ENCODE measurements at places on chromosomes 7 and 10.

GRCh38 chr10:128695931-128696330, 569.7 kb upstream of the MKI67 start:
- DNase-seq, result no peak

GRCh38 chr10:116157485-116157884, 115.5 kb downstream of the GFRA1 start:
- DNase-seq, result no peak

DNA sequence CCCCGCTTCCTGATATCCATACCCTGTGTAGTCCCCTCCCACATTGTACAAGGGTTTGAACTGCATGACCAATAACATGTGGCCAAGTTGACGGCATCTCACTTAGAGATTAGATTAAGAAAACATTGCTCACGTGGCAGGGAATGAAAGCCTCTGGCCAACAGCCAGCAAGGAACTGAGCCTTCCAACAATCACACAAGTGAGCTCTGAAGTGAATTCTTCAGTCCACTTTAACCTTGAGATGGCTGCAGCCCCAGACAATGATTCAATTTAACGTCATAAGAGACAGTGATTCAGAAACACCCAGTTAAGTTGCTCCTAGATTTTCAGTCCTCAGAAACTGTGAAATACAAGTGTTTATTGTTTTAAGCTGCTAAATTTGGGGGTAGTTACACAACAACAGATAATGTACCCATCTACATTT, 165.9 kb upstream of the PLXNA4 start:
- DNase-seq, result peak; percentile 89

- no peak for DNase-seq
Observed at GRCh38 chr10:132738454-132739224, 47.3 kb downstream of the NKX6-2 start.

DNA sequence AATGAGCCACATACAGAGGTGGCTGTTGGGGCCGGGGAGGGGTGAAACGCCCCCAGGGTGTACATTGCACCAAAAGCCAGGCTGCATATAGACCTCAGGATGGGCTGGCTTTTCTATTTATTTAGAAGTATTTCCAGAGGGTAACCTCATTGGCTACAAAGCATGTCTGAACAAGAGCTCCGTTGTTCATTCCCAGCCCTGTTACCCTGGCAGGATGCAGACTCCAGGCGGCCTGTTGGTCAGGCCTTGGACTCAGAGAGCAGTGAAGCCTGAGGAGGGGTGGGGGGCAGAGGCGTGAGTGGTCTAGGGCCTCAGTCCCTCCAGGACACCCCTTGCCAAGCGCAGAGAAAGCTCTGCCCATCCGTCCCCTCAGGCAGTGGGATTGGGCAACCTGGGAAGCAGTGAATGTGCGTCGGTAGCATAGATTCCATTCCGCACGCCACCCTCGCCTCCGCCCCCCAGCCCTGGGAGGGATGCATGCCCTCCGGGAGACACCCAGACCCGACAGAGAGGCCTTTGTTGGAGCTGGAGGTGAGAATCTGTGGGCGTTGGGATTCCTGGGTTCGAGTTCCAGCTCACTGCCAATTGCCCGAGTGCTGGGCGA, 41.9 kb downstream of the TCF7L2 start:
- DNase-seq, result no peak

GRCh38 chr7:8442051-8442813, 8.8 kb downstream of the NXPH1 start:
- no peak for DNase-seq

DNA sequence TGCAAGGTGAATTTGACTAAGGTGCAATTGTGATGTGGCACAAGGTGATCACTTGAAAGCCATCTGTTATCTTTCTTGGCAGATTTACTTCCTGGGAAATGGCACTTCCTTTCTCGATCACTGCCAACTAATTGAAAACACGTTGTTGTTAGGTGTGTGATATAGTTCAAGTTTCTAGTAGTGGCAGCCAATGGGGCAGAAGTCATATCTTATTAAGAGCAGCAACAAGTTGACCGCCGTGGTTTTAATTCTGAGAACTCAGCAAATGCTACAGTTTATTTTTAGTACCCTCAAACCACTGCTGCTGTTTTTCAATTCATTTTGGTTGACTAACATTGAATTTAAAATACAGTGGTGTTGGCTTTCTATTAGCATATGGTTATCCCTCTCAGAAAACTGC, 1.6 kb downstream of the CHN2 start:
- no peak for DNase-seq

DNA sequence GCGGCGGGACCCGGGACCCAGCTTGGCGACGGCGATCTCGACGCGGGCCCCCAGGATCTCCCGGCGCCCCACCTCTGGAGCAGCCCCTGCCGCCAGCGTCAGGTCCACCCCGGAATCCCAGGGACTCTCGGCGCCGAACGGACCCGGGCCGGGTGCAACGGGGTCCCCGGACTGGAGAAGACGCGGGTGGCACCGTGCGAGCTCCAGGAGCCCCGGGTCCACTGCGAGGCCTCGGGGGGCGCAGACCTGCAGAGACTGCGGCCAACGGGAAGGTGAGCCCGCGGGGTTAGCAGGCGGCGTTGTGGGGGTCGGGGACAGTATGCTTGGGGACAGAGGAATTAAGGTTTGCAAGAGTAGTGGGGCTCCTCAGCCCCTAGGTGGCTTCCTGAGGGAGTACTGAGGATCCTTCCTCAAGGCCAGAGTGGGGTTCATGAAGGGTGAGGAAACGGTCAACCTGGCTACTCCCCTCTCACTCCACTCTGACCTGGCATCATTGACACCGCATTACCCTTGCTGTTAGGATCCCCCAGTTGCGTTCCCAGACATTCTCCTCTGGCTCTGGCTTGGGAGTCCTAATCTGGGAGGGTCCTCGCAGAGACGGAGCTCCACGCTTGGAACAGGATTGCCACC, 353 bp downstream of the EPHB6 start:
- no peak for DNase-seq

DNA sequence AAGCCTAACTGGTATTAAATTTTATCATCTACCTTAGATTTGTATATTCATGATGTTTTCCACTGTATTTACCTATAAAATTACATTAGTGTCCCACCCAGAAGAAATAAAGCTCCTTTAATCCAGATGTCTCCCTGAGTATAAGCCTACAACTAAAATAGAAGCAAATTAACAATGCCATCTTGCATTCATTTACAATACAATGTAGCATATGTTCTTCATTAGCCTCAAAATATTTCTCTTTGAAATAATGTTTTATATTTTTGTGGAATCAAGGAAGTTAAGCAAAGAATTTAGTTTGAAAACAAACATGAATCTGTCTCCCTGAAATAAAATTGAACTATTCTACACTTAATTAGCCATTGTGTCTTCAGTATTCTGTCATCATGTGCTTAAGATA, 112.3 kb downstream of the CACNA2D1 start:
- DNase-seq, result no peak

DNA sequence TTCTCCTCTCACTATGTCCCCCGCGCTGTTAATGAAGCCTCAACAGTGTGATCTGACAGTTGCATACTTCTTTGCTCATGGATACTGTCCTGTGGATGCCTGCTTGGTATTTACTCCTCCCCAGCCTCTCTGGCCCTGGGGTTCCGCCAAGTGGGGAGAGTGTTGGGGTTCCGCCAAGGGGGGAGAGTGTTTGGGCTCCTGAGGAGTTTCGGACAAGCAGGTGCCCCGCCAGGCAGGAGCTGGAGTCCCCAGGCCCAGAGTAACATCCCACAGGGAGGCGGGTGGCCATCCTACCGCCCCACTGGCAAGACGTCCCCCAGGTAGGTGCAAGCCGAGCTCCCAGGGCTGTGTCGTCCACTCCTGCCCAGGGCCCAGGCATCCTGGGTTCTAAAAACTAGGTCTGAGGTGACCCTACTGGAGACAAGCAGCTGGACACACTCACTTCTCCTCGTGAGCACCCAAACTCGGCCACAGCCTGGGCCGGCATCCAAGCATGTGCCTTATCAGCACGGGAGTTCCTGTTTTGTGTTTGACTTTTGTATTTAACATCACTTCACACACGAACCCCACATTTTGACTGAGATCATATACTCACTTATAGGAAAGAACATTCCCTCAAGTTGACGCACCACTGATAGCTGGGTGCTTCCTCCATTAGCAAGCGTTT, 34.2 kb downstream of the CAMK2B start:
- peak; percentile 31 for DNase-seq

DNA sequence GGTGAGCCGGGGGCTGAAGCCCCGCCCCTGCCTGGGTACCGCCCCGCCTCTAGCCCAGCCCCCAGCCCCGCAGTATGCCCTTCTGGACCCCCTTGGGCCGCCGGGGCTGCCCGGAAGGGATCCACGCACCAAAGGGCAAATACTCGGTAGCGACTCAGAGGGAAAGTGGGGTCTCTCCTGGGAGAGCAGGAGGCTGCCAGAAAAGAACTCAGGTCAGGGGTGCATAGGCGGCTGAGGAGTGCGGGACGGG, 796 bp downstream of the FBXL15 start:
- DNase-seq, result no peak

DNA sequence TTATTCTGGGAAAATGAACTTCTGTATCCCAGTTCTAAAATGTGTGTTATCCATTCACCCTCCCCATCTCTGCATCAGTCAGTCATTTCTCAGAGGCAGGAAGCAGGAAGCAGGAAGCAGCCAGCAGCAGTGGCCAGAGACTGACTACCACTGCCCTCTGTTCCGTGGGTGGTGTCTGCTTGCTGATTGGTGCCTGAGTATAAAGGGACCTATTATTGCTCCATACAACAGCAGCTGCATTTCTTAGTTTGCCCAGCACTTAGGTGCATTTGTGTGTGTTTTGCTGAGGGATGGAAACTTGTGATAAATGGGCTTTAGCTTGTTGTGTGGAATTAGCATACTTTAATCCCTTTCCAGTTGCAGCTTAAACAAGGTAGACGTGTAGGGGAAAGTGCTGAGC, 582.2 kb downstream of the SORCS1 start:
- peak; percentile 50 for DNase-seq

DNA sequence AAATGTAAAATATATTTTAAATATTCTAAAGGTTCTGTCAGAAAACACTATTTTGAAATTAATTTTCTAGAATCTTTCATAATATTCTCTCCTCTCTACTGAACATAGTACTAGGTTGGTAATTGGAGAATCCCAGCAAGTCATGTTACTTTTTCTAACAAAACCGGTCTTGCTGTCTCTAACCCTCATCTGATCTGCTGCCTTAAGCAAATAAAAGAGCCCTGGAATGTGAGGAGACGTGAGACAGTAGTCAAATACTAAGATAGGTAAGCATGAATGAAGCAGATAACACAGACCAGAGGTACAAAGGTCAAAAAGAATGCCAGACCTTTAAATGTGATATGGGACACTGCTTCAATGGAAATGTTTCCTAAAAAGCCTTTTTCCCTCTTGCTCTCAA, 462.4 kb upstream of the NUPR2 start:
- DNase-seq, result no peak

DNA sequence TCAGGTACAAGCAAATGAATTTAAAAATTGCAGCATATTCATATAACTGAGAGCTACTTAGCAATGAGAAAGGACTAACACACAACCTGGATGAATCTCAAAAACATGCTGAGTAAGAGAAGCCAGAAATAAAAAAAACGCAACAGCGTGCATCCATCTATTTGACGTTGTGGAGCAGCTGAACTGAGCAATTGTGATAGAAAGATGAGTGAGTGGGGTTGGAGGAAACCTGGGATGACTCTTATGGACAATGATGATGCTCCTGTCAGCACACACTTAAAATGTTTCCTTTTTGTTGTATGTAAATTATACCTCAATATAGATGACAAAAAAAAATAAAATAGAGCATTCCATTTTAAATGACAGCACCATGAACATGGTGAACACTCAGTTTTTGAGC, 36.0 kb upstream of the AKR1E2 start:
- DNase-seq, result no peak

- no peak for DNase-seq
Observed at GRCh38 chr10:129530581-129530980, 63.5 kb downstream of the MGMT start.

GRCh38 chr10:32949221-32949678, 8.8 kb downstream of the ITGB1 start:
- no peak for DNase-seq

- DNase-seq, result peak; percentile 99
Observed at GRCh38 chr7:47573758-47574481, 8.0 kb downstream of the TNS3 start.

DNA sequence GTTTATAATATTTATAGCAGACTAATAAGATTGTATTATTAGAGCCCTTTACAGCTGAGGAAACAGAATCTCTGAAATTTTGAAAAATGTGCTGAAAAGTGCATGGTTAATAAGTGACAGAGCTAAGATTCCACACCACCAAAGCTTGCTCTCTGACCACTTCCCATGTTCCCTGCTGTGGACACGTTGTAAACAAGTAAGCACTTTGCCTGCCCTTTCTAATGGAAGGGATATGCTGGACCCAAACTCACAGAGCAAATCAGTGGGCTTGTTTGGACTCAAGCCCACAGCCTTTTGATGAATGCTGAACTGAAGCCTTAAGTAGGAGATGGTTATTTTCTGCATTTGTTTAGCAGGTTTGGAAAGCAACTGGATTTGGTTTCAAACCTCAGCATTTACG, 214.0 kb upstream of the TMEM72 start:
- peak; percentile 49 for DNase-seq

DNA sequence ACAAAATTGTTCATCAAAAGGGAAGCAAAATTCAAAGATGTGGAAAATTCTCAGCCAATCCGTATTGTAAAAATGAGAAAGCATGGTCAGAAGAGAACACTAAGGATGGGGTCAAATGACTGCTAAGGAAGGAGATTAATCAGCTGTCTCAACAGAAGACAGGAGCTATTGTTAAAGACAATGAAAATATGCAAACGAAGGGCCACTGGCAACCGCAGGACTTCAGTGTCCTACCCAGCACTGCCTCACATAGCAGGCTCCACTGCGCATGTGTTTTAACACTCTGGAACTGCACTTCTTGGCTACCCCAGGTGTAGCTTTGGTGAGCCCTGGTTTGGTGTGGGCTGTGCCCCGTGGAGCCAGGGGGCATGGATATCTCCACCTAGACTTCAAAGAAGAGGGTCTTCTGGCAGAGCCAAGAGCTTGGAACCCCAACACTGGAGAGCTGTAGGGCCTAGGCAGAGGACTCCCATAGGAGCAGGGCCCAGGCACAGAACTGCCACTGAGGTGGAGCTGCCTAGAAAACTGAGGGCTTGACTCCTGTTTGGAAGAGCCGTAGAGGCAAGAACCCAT, 176.2 kb upstream of the GDF10 start:
- DNase-seq, result no peak

GRCh38 chr10:30600005-30600404, 29.5 kb downstream of the LYZL2 start:
- DNase-seq, result no peak

DNA sequence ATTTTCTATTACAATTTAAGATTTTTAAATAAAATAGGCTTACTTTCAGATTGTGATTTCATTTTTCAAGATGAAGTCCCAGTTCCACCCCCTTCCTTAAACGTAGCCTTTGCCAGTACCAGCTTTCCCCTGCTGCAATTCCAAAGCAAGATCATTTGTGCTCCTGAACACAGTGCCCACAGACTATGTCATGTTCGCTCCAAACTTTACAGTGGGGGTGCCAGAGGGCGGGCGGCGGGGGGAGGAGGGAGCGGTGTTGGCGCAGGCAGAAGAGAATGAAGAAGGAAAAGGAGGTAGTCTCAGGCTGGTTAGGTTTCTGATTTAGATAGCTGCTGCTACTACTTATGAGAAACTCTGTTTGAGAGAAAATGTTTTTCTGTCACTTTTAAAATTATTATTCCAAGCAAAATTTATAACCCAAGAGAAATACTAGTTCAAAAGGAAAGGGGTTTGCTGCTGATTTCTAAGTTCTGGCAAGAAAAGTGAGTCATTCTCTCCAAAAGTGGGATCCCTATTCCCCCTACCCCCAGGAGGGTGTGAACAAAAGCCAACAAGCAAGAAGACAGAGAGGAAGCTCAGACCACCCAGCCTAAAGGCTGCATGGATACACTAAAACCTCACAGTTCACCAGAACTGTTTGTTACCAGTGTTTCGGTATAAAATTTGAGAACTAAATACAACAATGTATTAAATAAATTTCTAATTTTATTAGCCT, 109.6 kb downstream of the SRPK2 start:
- no peak for DNase-seq
